ENCODE measurements at places on chromosomes 6 and 20.

DNA sequence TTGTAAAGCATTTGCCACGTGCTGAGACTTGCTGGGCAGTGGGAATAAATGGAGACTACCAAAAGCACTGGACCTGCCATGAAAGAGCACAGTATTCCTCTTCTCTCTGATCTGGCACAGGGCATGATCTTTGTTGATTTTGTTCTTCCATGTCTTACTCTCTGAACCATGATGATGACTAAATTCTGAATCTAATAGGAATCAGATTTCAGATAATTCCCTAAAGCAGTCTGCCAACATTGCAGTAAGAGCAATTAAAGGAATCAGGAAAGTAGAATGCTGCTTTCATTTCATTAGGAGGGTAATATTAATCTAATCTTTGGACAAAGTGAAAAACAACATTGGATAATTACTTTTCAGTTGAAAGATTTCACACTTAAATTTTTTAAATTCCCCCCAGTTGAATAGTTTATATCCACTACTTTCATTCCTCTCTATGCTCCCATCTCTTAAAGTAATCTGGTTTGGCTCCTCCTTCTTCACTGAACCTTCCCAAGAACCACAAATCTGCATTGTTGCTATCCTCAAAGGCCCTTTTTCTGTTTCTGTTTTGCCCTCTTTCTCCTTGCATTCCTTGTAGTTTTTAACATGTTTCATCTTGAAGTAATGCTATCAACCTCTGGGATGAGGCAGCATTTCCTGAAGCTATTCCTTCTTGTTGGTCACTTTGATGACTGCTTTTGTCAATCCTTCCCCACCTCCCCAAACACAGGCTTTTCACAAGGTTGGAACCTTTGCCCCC is 243.2 kb upstream of the TENT5A start:
- no peak for DNase-seq

DNA sequence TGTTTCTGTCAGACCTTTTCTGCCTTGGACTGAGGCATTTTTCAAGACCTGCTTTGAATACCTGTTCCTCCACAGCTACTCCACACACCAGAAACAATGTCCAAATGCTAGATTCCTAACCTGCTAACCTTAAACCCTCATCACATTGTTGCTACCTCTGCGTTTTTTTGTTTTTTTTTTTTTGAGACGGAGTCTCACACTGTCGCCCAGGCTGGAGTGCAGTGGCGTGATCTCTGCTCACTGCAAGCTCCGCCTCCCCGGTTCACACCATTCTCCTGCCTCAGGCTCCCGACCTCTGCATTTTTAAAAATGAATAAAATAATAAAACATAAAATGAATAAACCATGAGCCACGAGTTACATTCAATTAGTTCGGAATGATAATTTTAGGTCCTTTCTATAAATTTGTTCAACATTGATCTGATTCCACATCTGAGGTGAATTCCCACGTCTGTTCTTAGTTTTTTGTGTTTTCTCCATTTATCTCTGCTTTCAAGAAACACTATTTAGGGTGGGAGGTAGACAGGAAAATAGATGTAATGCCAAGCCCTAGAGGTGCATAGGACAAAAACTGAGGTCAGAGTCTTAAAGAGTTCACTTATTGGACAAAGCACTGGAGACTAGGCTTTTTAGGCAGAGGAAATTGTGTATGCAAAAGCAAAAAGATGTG is 1.3 kb downstream of the C6orf89 start:
- DNase-seq, result no peak

DNA sequence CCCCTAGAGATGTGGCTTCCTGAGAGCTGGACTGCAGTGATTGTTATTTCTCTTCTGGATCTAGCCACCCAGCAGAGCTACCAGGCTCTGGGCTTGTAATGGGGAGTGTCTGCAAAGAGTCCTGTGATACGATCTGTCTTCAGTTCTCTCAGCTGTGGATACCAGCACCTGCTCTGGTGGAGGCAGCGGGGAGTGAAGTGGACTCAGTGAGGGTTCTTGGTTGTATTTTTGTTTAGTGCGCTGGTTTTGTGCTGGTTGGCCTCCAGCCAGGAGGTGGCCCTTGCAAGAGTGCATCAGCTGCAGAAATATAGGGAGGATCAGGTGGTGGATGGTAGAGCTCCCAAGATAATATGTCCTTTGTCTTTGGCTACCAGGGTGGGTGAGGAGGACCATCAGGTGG is 33.7 kb downstream of the PAX1 start:
- no peak for DNase-seq

- no peak for DNase-seq
These were observed 610.2 kb upstream of the NOX3 start for GRCh38 chr6:156065849-156066248.

GRCh38 chr6:106470316-106470715 is 109.8 kb downstream of the CRYBG1 start:
- no peak for DNase-seq

DNA sequence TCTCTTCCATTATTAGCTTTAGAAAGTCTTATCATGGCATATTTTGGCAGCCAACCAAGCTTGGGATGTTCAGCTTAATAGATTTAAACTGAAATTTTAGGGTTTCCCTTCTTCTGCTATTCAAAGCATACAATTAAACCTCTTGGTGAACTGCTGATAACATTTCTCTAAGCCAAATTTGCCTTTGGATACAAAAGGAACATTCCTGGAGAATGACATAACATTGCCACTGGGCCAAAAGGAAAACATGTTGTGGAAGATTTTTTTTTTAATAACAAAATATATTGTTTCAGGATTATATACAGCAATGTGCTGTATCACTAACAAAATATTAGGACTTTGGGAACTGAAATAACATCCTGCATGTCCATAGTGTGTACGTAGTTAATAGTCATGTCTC is 215.1 kb upstream of the TBX18 start:
- DNase-seq, result no peak

DNA sequence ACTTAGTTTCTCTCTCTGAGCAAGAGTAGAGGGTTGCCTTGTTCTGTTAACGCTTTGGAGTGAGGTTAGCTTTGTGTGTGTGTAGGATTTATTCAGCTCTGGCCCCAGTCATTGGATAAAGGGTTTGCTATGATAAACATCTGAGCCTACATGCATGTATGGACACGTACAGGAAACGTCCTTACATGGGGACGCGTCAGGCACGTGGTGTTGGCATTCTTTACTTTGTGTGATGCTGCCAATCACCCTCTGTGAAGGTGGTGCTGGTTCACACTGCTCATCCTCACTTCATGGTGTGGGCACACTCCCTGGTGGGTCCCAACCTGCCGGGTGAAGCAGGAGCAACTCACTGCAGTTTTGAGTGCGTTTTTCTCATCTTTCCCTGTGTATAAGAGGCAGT is 53.4 kb upstream of the CD93 start:
- no peak for DNase-seq

DNA sequence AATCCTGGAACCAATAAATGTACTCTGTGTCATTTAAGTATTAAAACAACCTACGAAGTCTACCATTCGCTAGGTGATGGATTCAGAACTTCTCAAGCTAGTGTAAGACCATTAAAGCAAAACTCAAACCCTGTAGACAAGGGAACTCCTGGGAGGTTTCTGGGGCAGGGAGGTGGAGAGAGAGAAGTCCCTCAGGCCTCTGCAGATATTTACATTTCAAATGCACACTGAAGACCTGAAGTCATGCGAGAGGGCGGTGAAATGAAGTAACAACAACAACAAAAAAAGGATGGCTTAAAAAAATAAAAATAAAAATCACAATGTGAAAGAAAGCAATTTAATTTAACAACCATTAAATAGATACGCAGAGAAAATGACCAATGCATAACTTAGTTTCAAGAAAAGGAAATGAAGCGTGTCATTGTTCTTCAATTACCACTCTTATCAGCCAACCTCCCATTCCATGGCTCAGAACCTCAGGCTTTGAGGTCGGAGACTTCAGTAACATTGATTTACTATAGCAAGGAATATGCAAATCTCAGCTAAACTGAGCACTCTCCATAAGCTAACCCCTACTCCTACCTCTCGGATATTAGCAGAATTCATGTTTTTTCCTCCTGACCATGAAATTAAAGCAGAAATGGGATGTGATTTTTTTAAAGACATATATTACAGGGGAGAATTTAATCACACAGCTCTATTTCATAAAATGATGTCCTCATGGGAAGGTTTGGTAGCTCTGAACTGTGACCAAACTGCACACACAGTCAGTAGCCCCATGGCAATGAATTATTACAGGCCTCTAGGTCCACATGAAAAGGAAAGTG is 140.6 kb downstream of the KIF16B start:
- no peak for DNase-seq
